ENCODE measurements at places on chromosomes 2 and 18.
A peak's percentile ranks its signal among the peaks of the same experiment; 100 is the strongest.

- no peak for DNase-seq
Observed at GRCh38 chr2:70322518-70322917, 20.7 kb upstream of the FAM136A start.

- no peak for DNase-seq
Observed at GRCh38 chr2:189393440-189394111, 47.7 kb upstream of the WDR75 start.

DNA sequence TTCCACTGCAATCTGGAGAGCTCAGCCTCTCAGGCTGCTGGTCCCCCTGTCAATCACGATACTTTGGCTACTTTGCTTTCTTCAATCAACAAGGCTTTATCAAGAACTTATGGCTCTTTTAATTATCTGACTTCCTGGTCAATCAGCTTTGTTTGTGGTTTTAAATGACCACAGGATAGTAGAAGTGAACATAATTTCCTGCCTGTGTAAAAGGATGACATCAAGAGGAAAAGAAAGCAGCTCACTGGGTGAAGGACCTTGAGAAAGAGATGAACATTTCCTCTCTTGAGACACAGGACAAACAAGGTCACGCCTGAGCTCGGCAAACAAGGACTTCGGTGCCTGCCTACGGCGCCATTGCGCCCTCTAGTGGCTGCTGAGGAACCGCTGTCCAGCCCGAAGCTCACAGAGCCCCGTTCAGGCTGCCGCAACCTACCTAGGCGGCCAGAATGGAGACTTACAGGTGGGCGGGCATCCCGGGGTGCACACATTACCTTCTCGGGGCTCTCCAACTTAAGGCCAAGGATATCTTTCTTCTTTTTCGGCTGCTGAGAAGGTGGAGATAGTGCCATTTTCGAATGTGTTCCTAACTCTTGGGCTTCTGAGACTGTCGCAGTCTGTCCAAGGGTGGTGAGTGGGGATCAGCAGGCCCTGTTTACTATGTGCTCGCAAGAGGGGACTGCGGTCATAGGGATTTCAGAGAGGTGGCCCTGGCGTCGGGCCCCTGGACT lies 54.0 kb downstream of the IL1RL2 start:
- DNase-seq, result peak; percentile 76

DNA sequence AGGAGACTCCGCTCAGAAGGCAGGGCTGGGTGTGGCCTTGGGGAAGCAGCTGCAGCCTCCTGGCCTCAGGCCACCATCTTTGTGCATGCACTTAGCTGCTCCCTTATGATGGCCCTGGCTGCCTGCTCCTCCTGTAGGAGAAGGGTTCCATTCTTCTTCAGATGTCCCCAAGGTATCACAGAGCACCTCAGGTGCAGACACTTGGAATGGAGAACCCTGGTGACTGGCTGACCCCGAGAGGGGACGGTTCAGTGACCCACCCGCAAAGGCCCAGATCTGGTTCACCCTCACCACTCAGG lies 9.6 kb downstream of the GPAT2 start:
- no peak for DNase-seq

DNA sequence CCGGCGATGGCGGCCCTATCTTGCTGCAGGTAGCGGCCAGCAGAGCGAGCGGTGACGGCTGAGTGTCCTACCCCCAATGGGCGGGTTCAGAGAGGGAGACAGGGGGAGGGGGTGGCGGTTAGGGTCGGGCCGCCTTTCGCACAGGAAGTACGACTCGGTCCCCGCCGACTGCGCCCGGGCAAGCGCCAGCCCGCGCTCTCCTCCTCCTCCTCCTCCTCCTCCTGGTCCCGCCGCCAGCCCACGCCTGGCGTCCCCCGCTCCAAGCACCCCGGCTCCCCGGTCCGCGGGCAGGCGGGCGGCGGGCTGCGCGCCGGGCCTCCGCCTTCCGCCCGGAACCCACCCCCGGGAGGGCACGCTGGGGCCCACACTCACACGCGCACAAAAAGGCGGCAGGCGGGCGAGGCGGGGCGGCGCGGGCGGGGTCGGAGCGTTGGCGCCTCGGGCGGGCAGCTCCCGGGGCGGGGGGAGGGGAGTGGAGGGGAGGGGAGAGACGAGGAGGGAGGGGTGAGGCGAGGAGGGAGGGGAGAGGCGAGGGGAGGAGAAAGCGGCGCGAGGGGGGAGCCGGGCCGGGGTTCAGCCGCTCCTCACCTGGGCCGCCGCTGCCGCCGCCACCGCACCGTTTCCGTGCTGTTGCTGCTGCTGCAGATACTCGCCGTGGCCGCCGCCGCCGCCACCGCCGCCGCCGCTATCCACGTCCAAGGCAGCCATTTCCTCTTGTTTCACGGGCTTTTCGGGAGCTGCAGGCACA lies 1.2 kb downstream of the SP3 start:
- peak; percentile 72 for DNase-seq

- DNase-seq, result no peak
Observed at GRCh38 chr2:73907840-73908452, 15.1 kb downstream of the ACTG2 start.

DNA sequence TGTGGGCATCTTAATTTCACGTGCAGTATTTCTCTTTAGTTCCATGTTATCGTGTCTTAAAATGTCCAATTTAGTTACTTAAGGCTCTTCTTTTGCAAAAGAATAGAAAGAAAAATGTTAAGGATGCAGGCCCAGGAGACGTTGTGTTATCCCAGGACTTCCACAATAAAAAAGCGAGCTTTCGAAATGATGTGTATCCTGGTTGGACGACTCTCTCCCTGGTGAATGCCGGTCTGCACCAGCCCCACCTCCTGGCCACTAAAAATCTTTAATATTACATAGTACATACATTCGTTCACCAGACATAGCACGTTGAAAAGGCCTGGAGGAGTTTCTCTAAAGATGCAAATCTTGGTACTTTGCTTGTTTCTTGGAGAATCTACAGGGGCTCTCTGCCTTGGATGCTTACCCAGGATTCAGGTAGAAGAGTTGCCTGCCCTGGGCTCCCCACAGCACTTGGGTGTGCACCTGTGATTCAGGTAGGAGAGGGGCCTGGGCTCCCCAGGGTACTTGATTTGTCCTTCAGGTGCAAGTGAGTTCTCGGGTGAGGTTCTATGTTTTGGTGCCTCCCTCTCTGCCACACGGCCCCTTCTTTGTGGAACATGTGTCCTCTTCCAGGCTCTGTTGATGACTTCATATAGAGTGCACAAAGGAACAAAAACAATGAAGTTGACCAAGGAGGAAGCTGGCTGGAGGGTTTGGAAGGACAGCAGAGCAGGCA lies 26.6 kb downstream of the TWIST2 start:
- DNase-seq, result no peak

DNA sequence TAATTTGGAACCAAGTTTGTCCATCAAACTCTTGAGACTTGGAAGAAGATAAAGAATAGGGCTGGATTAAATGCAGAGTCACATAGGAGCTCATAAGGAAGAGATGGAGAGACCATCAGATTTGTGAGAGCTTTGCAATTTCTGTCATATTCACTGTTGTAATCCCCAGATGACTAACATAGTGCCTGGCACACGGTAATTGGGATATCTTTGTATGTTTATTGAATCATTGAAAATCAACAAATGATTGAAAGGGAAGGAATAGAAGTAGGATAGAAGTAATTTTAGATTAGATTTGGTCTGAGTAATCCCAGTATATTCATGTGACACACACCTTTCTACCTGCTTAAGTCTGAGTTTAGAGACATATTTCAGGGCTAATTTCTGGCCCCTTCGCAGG lies 75.4 kb downstream of the LCLAT1 start:
- DNase-seq, result no peak

GRCh38 chr2:145845207-145845894 lies 1325.4 kb upstream of the ZEB2 start:
- no peak for DNase-seq

DNA sequence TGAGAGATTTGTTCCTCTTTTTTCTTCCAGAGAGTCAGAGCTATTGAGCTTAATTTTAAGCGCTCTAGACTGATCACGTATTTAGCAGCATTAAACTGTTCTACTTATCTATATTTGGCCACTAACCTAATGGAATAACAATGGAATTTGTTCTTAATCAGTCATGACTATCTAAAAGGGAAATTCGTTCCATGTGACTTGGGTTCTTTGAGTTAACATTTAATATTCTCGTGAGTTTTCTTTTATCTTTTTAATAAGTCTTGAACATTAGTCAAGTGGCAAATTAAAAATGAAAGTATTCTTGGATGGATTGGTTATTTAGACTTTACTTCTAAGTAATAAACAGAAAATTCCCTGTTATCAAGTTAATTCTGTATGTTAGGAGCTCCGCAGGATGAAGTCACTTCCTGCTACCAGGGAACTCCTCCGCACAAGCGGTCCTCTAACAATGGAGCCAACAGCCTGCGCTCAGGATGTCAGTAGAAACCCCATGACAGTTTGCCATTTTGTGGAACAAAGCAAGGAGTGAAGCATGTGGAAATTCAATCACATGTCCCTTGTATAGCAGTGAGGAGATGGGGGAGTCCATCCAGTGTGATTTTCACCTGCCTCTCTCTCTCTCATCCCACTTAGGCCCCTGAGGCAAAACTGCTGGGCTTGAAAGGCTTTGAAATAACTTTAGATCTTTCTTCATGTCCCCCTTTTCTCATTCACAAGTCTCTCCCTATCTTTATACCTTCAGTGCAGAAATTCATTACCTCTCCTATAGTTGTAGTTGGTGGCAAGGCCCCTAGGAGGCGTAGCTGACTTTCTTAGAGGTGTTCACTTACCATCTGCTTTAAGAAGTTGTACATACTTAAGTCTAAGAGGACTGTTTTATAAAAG lies 138.1 kb downstream of the WDR7 start:
- no peak for DNase-seq

DNA sequence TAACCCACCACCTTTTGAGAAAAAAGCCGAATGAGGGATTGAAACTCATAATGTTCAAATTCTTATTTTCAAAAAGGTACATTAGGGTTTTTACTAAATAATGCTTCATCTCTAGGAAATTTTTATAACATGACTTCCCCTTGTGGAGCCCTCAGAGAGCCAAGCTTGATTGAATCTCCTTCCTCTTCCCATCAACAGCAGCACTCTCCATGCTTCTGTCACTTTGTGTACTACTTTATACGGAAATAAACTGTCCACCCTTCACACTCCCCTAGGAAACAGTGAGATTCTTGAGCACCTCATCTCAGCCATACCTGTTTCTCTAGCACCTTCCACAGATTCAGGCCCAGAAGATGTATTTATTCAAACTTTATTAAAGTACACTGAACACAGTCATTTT lies 51.8 kb downstream of the TFPI start:
- no peak for DNase-seq

GRCh38 chr2:235270956-235271355 lies 222.9 kb upstream of the AGAP1 start:
- DNase-seq, result no peak

DNA sequence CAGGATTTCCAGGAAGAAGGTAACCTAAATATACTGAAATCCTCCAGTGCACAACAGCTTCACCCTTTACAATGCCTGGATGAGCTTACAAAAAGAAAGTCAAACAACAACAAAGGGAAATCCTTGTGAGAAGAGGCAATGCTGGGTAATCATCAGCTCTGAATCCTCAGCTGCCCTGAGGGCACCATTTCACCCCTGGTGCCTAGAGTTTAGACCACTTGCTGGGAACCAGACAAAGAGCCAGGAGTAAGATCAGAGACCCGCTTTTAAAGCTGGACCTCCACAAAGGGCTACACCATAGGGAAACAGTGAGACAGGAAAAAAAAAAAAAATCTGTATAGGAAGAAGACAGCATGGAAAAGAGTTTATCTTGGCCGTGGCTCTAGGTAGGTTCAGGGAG lies 97.0 kb downstream of the FOXI3 start:
- no peak for DNase-seq

GRCh38 chr18:49668574-49669275 lies 106.9 kb downstream of the LIPG start:
- peak; percentile 58 for DNase-seq

- no peak for DNase-seq
Observed at GRCh38 chr2:169819106-169819505, 5.6 kb downstream of the METTL5 start.

DNA sequence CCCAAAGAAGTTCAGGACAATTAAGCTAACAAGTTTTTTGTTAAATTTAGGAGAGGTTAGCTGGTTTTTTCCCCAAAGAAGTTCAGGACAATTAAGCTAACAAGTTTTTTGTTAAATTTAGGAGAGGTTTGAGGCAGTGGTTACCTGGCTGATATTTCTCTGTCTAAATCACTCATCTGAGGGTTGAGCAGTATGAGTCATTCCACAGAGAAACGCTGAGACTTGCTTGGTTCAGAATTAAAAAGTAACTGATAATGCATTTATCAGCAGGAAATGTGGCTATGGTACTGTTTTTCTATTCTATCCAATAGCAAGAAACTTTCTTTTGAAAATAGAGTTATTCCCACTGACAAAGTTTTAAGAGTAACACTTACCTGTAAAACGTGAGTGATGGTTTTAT lies 22.8 kb upstream of the KIDINS220 start:
- DNase-seq, result no peak

- DNase-seq, result no peak
Observed at GRCh38 chr2:214830794-214831346, 21.4 kb upstream of the BARD1 start.

DNA sequence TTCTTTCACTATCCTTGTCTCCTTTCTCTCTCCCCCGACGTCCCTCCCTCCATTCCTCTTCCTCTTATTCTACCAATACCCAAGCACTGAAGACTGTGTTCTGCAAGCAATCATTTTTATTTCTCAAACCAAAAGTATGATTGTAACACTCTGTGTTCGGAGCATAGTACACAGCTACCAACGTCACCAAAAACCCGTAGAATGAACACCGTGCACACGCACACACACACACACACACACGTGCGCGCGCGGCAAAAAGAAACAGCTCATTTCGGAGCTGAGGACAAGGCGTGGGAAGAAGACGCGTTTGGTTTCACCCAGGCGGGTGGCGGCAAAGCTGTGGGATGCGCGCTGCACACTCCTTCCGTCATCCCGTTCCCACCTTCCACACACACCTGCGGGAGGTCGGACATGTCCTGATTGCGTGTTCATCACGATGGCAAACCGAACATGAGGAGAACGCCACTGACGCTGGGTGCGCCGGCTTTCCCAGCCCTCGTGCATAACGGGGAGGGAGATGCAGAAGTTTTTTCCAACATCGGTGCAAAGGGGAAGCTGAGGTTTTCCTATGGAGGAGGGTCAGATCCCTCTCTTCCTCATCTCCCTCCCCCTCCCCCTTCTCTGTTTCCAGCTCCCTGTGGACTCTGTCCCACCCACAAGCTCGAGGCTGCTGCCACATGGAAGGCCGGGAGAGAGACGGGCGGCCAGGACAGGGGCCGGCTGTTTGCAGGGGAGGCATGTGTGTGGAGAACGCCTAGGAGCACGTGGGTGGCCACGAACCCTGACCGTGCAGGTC lies 20.4 kb downstream of the MBP start:
- DNase-seq, result no peak

DNA sequence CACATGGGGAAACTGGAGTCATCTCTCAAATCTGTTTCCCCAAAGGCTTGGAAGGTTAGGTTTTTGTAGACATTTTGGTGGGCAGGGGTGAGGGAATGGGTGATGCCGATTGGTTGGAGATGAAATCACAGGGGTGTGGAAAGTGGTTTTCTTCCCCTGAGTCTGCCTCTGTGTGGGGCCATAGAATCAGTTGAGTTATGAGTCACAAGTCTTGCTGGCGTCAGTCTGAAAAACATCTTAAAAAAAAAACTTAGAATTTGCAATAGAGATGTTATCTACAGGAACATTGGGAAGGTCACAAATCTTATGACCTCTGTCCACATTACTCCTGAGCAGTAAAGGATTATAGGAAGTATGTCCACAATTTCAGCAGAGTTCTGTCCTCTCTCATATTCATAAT lies 314.6 kb downstream of the CNTNAP5 start:
- no peak for DNase-seq

GRCh38 chr18:57921708-57922107 lies 118.6 kb upstream of the ATP8B1 start:
- no peak for DNase-seq
